ENCODE measurements at places on chromosomes 1 and 21.

- DNase-seq, result no peak
These were observed 73.6 kb downstream of the SLC27A3 start for GRCh38 chr1:153848805-153849204.

DNA sequence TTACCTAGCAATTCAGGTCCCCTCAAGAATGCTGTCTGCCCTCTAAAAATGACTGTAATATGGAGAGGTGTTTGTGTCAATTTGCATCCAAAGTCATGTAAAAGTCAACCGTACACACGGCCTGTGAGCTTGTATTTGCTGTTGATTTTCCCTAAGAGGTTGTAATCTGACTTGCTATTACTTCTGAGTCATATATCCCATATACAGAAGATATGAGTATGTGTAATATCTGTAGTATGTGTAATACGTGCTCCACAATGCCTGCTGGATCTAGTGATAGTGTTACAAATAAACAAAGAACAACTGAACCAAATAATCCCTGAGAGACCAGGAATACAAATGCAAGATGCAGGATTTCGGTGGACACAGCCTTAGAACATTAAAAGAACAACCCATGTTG, 1.4 kb upstream of the KCNJ6 start:
- no peak for DNase-seq

- no peak for DNase-seq
These were observed 82.4 kb downstream of the PBX1 start for GRCh38 chr1:164641353-164641730.

DNA sequence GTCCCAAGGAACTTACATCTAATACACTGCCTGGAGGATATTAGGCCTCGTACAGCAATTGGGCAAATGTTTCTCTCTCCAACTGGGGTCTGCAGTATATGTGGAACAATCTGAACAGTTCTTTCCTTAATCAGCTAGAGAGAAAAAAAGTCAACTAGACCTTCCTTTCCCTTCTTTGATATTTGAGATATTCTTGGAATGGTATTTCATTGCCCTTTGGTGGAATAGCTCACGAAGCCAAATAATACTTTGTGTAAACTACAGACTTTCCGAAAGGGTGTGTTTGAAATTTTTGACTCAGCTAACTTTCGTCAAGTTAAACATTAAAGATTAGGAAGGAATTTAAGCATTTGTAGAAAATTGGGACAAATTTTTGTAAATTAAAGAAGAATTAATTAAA, 425.6 kb downstream of the RWDD3 start:
- DNase-seq, result no peak

DNA sequence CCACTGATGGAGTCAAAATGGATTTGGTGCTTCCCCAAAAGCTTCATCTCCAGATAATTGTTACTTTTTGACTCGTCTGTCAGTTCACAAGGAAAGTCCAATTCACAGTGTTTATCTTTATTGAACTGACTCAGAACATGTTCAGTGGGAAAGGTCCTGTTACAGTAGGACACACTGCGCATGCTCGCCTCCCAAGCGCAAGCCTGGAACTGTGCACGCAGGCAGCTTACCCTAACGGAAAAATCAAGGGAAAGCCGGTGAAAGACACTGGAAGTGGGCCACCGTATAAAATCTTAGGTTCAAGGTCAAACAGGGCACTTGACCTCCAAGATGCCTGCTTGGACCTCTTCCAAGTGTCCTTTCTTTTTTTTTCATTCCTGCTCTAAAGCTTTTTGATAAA, 174.6 kb downstream of the USP25 start:
- DNase-seq, result no peak

DNA sequence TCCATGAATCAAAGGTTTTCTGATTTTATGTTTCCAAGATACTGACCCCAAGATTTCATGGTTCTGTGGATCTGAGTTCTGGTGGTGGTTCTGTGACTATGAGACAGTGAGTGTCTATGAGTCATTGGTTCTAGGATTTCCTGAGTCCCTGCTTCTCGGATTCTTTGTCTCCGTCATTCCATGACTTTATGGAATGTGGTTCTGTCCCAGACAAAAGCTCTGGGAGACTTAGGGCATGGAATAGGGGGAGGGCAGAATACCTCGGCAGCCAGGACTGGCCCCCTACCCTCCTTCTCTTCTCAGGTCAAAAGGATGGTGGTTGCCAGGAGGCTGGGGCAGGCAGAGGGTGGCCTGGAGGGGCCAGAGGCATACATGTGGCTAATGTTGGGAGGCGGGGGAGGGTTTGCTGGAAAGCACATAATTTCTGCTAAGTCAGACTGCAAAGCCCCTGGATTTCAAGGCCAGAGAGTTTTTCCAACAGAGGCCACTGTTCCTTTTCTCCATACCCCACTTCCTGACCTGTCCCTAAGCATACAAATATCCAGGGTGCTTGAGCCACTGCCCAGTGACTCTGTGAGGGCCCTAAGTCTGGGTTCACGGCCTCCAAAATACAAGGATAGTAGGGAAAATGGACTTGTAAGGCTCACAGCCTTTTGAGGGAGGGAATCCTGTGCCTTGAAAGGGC, 17.2 kb downstream of the CDCP2 start:
- no peak for DNase-seq
